ENCODE measurements at places on chromosomes 6 and 20.

DNA sequence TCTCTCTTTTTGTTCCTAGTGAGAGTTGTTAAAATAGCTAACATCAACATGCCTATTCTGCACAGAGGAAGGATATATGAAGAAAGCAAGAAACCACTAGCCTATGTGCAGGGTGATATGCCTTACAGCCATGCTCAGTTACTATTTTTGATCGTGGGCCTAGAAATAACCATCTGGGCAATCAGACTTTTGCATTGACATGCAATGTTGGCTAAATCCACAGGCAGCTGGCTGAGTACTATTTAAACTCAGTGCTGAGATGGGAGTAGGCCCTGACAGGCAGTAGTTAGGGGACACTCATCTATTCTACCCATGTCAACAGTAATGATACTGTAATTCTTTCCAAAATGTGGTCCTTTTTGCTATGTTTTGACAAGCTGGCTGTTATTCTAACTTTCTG is 89.6 kb downstream of the HDGFL1 start:
- no peak for DNase-seq

DNA sequence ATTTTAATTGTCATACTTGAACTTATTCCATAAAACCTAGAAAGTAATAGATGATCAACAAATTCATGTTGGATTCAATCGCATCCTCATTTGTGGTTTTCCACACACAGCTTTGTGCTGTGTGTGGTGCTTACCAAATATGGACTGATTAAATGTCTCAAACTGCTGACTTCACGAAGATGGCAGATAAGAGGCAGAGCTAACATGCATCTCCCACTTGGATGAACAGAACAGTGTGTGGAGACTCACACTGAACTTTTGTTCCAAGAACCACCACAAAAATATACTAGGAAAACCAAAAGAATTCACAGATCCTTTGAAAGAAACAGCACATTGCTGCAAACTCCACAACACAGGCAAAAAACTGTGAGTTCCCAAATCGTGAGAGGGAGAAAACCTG is 603.7 kb downstream of the TENT5A start:
- DNase-seq = no peak

- DNase-seq = no peak
These were observed 188.2 kb downstream of the CDKAL1 start for GRCh38 chr6:20722455-20722854.

GRCh38 chr6:109507490-109508072 is 24.6 kb upstream of the ZBTB24 start:
- DNase-seq = no peak

DNA sequence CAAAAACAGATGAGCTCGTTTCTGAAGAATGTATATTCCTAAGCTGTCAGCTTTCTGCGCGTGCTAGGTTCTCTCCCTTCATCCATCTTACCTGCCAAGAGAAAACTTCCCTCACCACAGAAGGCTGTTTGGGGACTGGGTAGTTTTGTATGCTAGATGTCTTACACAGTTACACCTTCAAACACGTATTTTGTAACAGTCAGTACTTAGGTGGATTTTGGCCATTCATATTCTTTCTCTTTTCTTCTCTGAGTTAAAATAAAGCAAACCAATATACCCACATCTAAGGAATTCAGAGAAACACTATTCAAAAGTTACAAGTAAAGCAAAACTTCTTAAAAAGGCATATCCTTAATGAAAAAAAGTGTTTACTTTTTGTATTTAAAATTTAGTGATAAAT is 35.6 kb upstream of the PRDM1 start:
- DNase-seq = no peak

DNA sequence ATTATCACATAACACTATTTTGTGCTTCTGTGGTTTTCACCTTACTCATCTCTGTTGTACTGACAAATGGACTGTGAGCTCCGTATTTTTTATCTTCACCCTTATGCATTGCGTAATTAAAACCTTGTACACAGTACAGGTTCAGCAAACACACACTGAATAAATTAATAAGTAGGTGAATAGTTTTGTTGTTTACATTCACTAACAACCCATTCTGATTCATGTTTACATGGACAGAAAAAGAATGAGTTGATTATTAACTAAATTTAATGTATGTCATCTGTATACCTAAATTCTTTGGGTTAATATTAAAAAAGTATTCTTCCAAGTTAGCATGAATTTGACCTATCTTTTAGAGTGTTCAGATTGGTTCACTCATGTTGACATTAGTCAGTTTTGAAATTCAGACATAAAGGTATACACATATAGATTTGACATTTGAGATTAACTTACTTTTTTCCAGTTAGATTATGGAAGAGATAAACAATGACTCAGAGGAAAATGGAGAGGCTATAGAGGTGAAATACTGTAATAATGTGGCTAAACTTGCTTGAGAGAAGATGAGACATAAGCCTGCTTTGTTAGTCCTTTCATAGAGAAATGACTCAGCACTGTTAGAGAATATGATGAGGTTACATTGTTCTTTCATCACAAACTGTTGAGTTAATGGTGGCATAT is 541.7 kb upstream of the FLRT3 start:
- no peak for DNase-seq
